ENCODE measurements at places on chromosomes 7 and 10.

GRCh38 chr7:158111906-158112570 lies 475.6 kb downstream of the PTPRN2 start:
- no peak for DNase-seq

GRCh38 chr10:1569208-1569607 lies 168.1 kb downstream of the ADARB2 start:
- DNase-seq, result no peak

DNA sequence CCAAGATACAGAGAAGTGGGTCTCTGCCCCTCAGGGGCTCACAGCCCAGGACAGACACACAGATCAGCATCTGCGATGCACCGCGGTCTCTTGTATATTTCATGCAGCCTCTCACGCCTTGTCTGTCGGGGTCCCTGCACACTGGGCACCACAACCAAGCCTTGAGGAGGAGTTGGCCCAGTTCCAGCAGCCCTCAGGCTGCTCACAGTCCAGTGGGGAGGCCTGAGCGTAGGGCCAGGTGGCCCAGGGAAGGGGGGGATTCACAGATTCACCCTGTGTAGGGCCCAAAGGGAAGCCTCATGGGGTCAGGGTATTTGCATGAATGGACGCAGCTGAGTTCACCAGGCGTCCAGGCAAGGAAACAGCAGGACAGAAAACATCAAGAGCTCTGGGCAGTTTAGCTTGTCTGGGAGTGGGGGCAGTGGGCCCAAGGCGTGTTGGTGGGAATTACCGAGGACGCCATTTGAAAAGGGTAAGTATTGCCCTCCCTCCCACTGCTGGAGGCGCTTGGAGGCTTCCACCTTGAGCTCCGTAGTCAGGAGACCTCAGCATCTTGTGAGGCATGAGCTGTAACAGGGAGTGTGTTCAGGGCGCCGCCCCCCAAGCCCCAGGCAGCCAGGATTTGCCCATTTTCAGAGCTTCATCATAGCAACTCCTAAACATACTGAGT lies 129.1 kb upstream of the CHST15 start:
- no peak for DNase-seq

- no peak for DNase-seq
Measured at GRCh38 chr7:80147543-80148391, 13.1 kb downstream of the GNAI1 start.

- no peak for DNase-seq
Measured at GRCh38 chr7:4109481-4110110, 572.5 kb upstream of the FOXK1 start.

DNA sequence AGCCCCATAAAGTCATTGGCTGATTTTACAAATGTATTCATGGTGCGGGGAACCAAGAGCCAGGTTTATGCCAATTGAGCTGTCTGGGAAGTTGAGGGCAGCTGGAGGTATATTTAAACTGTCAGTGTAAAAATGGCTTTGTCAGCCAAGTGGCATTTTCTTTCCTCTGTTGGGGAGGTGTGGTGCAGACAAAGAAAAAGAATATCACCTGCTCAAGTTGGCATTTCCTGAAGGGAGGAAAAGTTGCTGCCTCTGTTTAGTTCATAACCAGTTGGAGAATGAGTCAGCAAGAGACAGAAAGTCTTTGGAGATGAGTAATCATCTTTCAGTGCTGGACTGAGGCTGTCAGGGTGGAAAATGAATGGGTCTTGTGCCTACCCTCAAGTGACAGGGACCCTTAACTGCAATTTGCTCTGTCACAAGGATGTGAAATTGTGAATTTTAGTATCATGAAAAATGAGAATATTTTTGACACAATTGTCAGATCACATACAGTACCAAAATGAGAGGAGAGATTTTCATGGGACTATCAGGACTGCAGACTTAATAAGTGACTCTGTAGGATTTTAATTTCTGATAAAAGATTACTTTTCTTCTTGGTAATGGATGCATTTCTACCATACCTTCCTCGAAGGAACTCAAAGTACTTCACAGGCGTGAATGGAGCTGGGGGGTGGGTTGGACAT lies 137.3 kb downstream of the ANLN start:
- no peak for DNase-seq

DNA sequence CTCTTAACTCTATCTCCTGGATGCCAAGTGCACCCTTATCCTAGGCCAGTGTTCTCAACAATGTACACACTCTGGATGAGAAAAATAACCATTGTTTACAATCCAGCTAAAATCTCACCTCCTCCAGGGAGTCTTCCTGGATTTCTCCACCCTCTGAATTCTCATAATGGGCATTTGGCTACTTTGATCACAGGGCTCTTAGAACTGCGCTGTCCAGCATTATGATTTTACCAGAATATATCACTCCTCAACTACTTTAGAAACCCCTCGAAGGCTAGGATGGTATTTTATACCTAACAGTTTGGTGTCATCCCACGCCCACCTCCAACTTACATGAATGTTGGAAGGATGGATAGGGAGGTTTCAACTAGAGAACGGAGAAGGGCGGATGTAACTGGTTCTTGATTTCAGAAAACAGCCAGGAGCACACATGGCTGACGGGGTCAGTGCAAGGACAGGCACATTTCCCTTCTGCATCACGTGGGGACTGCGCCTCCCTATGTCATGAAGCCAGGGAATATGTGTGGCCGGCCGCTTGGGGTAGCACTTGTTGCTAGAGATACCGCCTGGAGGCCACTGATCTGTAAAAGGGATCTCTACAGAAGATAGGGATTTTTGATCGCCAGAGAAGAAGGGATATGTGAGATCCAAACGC lies 1.2 kb upstream of the ATP6V0E2 start:
- DNase-seq, result no peak

DNA sequence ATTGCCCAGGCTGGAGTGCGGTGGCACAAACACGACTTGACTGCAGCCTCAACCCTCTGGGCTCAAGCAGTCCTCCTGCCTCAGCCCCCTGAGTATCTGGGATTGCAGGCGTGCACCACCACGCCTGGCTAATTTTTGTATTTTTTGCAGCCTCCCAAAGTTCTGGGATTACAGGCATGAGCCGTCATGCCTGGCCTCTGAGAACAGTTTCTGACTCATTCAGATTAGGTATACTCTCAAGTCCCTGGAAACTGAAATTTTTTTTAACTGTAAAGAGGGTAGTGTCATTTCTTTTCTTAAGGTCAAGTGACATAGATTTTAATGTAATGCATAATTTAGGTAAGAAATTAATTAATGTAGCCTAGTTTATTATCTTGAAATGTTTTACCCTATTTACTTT lies 104.7 kb downstream of the SEPTIN7 start:
- no peak for DNase-seq

- DNase-seq, result no peak
Measured at GRCh38 chr7:20797462-20798080, 10.9 kb upstream of the SP8 start.

DNA sequence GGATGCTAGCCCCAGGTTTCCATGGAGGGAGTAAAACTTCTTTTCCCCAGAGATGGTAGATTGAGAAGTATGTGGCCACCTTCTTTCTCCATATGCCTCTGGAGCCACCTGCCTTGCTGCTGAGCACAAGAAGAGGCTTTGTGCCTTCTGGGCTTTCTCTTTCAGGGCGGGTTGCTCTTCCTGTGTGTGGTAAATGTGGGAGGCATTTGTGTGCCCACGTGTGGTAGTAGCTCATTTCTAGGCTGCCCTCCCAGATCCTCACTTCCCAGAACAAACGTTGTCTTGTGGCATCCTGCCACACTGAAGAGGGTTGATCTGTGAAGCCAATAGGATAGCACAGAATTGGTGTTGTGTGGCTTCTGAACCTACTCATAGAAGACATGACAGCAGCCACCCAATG lies 342.0 kb upstream of the PODXL start:
- no peak for DNase-seq

DNA sequence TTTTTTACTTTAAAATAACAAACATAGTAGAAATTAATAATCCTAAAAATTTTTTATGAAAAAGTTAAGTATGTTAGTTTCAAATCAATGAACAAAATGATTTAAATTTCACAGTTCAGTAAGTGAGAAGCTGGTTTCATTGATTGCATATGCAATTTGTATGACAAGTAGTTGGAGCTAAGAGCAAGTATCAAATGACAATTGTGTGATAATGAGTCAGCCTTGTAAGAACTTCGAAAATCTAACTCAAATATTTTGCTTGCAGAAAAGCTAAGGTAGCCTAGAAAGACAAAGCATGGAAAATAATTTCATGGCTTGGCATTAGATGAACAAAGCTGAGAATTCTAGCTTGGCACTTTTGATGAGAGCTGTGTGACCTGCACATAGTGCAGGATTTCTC lies 111.5 kb downstream of the HDAC9 start:
- DNase-seq, result no peak

DNA sequence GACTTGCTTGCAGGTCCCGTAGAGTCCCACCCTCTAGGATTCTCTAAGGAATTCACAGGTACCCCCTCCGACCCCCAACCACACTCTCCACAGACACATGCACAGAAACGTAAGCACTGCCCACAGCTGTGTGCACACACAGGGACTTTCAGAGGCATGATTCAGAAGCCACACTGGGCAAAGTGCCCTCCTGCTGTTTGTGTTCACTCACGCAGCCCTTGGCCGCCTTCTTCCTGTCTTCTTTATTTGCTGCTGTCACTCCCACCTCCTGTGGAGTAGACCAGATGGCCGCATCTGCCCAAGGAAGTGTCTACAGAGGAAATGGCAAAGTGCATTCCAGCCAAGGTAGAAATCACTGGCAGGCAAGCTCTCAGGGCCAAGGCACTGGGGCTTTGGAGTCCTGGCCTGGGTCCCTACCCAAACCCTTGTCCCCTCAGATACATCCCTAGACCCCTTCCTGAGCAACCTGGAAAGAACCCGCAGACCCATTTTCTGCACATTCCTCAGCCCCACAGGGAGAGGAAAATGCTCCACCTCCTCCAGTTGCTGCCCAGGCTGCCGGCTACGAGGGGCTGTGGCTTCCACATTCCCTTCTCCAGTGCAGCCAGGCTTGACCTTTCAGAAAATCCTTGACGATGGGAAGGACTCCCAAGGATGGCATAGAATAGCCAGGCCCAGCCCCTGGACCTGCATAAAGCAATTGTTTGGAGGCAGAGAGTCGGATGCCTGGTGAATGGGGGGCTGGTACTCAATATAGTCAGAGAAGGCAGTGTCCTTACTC lies 21.6 kb upstream of the GIMAP8 start:
- DNase-seq, result no peak

GRCh38 chr10:11602919-11603523 lies 8.4 kb downstream of the USP6NL start:
- no peak for DNase-seq

DNA sequence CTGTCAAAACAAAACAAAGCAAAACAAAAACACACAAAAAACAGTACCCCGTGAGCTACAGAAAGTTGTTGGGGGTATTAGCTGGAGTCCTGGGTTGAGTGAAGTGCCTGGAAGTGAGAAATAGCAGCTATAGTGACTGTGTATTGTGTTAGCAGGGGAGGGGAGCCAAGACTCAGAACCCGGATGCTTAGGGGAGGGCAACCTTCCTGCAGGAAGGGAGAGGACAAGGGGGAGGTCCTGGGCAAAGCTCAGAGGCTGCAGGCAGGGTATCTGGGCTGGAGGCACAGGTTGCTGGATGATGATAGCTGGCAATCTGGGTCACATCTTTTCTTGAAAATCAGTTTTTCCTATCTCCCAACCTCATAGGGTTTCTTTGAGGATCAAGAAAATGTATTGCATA lies 75.8 kb upstream of the PARD3 start:
- DNase-seq, result no peak

- DNase-seq, result no peak
Measured at GRCh38 chr10:50375051-50375452, 123.7 kb upstream of the ASAH2 start.

DNA sequence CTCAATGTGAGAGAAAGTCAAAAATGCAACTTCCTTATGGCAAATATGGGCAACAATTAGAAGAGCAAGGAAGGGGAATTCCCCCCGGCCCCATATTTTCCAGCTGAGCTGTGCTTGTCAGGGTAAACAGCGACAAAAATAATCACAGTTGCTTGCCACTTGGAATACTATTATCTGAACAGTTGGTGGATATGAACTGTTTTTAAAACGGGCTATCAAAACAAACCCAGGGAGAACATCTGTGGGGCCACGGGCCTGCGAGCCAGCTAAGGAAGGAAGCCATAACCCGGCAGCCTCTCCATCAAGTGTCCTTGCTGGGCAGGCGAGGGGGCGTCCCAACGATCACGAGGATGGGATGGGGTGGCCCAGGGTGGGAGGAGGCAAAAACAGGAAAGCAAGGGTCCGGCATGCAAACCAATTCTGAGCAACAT lies 228.4 kb downstream of the ARHGAP12 start:
- no peak for DNase-seq

DNA sequence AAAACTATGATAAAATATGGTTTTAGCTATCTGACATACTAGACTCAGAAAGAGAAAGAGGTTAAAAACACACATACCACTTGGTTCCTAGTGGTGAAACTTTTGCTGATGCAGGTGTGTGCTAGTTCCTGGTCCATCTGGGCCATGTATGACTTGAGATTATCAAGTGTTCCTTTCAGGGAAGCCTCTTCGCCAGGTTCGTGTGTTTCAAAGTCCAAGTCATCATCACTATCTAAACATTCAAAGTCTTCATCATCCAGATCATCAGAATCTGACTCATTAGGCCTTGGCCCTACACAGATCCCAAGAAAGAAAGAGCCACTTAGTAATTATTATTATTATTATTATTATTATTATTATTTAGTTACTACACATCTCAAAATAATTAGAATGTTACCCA lies 26.4 kb downstream of the NUDT13 start:
- no peak for DNase-seq

GRCh38 chr7:71238581-71239295 lies 106.8 kb downstream of the GALNT17 start:
- DNase-seq, result no peak

- DNase-seq, result no peak
Measured at GRCh38 chr7:18059171-18059570, 31.5 kb upstream of the PRPS1L1 start.

DNA sequence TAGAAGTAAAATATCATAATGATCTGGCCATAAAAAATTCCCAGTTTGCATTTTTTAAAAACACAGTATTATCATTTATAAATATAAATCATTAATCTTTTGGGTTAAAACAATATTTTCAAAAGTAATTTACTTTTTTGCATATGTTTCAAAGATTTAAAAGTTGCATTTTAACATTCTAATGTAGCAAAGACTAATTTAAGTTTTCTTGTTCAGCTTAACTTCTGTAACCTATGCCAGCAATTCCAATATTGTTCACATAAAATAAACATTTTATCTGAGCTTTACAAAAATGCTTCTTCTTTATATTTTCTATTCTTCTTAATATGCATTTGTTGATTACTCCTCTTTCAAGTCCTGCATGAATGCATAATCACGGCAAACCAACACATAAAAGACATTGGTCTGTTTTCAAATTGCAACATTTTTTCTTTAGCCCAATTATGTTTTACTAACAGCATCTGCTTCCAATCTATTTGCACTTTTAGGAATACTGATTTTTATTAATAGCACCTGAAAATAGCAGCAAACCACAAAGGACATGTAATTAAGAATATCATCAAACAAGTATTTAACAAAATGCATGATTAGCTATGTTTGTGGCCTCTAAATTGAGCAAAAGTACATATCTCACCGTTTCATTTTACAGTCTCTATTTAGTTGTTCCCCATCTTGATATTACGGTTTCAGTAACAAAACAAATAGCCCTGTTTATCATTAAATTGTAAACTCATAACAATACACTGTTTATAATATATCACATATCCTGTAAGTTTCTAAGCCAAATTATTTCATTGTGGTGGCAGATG lies 286.9 kb upstream of the NFE2L3 start:
- DNase-seq, result no peak

- no peak for DNase-seq
Measured at GRCh38 chr10:25808372-25808771, 125.7 kb upstream of the MYO3A start.

GRCh38 chr7:3980300-3980643 lies 679.2 kb downstream of the SDK1 start:
- DNase-seq, result no peak

GRCh38 chr10:28533186-28533564 lies 257 bp downstream of the WAC start:
- DNase-seq, result no peak
